ENCODE measurements at places on chromosomes 13 and 19.

- DNase-seq, result peak; percentile 98
Measured at GRCh38 chr19:511101-511851, 4.0 kb downstream of the TPGS1 start.

- peak; percentile 17 for DNase-seq
Measured at GRCh38 chr13:28819735-28820098, 422 bp upstream of the MTUS2 start.

DNA sequence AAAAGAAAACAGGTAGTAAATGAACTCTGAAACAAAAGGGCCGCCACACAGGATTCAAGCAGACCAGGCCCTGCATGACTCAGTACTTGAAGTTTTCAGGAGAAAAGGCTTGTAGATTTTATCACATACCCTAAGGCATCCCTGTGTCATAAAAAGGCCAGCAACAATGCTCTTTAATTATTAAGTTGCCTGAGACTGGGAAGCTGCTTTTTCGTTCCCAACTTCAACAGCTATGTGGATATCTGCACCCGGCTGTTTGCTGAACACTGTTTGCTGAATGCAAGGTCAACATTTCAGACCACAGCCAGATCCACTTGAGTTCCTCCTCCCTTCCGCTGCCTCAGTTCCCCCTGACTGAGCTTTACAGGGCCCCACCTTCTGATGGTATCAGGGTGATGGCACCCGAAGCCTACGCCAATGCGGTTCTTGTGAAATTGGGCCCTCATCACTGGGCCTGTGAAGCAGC, 6.1 kb upstream of the ECH1 start:
- peak; percentile 15 for DNase-seq

- no peak for DNase-seq
Measured at GRCh38 chr13:90995614-90996013, 351.9 kb upstream of the MIR17HG start.

GRCh38 chr13:53127373-53127772, 98.8 kb downstream of the OLFM4 start:
- DNase-seq, result no peak

Data from NCI-H774 (cell line).